ENCODE measurements at places on chromosomes 2 and 18.

GRCh38 chr2:229443546-229444268 is 172.6 kb upstream of the PID1 start:
- no peak for DNase-seq

DNA sequence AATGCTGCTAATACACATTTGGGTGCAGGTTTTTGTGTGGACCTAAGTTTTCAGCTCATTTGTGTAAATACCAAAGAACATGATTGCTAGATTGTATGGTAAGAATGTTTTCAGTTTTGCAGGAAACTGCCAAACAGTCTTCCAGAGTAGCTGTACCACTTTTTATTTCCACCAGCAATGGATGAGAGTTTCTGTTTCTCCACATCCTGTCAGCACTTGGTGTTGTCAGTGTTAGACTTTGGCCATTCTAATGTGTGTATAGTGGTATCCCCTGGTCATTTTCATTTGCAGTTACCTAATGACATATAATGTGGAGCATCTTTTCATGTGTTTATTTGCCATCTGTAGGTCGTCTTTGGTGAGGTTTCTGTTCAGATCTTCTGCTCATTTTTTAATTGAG is 336.4 kb downstream of the GBX2 start:
- no peak for DNase-seq

GRCh38 chr2:232793271-232793670 is 16.9 kb upstream of the KCNJ13 start:
- no peak for DNase-seq

DNA sequence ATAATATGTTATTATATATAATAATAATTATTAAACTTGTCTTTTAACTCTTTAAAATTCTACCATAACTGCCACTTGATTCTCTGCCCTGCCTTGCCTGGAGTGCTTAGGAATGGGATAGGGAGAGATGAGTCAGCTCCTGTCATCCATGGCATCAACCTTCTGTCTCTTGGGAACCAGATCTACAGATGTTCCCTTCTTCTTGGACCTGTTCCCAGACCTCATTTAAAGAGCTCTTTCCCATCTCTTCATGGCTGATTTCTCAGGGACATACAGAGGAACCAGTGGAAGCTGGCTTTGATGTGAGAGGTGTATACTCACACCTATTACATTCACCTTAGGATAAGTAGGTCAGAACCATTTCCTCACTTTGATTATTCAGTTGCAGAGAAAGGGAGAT is 155.3 kb upstream of the MYO3B start:
- no peak for DNase-seq

DNA sequence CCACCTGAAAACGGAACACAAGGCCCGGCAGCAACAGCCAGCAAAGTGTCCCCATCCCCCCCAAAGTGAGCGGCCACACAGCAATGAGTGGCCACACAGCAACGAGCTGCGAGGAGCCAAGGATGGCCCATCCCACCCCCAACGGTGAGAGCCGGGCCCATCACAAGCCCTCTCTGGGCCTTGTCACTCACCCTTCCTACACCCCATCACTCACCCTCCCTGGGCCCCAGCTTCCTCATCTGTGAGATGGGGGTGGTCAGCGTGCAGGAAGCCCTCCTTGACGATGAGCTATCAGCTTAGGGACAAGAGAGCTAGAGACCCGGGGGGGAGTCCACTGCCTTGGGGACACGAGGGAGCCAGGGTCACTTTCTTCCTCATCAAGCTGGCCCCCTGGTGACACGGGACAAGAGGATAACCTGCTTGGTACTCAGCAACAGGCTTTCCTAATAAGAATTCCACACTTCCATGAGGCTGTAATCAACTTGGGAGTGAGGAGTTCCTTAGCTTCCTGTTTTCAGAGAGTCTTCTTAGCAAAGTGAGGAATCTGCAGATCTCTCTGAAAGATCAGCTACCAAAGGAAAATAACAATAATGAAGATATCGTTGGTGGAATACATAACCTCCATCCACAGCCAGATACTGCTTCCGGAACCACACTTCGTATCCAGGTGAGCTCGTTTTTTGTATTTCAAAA is 92.8 kb downstream of the HDAC4 start:
- DNase-seq: no peak

DNA sequence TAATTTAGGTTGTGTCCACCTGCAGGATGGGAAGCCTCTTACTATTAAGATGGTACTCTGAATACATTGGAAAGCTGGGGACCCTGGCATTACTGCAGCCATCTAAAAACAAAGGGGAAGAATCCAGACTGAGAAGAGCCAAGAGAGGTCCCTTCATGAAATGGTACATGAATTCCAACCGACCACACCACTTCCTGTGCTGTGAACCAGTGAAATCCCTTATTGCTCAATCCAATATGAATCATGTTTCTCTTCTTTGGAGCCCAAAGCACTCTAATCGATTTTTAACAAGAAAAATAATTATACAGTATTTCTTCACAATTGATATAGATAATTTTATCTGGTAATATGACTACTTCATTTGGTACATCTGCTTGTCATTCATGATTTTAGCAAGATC is 479.7 kb upstream of the RAB6C start:
- no peak for DNase-seq

- no peak for DNase-seq
Measured at GRCh38 chr2:137935591-137935990, 28.7 kb upstream of the HNMT start.

GRCh38 chr2:222866358-222866960 is 5.6 kb downstream of the ACSL3 start:
- no peak for DNase-seq

GRCh38 chr2:181777734-181778133 is 97.4 kb upstream of the NEUROD1 start:
- no peak for DNase-seq

DNA sequence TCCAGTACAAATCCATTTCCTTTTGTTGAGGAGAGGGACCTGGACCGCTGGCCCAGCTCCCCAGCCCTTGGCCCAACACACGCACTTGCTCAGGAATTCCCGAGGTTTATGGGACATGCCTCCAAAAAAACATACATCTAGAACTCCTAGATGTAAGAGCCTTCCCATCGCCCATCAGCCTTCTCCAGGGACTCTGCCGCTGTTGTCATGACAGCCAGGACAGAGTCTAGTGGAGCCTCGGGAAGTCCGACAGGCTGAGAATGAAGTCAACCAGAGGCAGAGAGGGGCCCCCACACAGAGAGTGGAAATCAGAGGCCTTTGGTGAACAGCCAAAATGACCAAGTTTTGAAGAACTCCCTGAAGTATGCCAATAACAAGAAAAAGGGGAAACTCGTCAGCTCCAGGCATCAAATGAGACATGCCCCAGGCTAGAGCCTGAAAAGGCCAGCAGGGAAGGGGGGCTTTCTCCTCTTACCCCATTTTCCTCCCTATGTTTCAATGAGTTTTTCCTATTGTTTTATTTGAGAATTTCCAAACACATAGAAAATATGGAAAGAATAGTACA is 43.2 kb upstream of the CAB39 start:
- peak; percentile 53 for DNase-seq

GRCh38 chr2:150426315-150426714 is 61.2 kb downstream of the RND3 start:
- DNase-seq: no peak

DNA sequence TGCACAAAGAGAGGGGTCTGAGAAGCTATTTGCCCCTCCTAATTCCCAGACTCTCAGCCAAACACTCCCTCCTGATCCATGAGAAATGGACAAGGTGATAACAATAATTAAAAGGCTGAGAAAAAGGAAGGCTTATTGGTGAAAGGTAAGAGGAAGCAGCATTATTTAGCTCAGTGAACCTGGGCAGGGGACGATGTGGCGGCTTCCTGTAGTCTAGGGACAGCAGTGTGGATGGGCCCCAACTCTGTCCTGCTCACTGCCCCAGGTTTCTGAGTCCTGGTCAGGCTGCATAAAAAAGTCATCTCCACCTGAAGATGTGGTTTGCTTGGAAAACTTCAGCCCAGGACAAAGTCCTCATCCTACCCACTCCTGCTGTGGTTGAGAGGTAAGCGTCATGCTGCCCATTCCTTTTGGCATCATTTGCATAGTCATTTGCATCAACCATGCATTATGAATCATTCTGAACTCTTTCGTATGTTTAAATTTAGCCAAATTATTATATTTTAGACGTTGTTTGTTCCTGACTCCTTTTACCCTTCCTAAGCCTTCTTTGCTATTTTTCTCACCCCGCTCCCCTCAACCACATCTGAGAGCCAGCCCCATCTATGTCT is 126.8 kb downstream of the CLIP4 start:
- DNase-seq: no peak

GRCh38 chr18:50240080-50240563 is 26.2 kb downstream of the CFAP53 start:
- no peak for DNase-seq

DNA sequence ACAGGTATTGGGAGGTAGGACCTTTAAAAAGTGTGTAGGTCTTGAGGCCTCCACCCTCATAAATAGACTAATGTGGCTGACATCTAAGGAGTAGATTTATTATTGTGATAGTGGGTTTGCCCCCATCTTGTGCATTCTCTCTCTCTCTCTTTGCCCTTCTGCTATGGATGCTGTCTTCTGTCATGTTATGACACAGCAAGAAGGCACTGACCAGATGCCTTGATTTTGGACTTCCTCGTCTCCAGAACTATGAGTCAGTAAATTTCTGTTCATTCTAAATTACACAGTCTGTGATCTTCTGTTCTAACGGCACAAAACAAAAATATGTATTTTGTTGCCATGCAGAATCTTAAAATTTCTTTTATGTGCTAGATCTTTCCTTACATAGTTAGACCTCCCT is 66.9 kb downstream of the ATAD2B start:
- DNase-seq: no peak

DNA sequence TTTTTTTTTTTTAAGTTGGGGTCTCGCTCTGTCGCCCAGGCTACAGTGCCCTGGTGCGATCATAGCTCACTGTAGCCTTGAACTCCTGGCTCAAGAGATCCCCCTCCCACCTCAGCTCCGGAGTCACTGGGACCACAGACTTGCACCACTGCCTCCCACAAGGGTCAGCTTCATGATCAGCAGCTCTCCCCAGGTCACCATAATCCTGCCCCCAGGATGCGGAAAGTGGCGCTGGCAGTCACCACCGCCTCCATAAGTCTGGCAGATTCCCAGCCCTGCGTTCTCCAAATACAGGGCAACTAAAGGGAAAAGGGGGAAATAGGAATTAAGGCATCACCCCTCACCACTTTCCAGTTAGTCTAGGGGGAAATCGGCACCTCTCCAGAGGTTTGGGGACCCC is 5.2 kb upstream of the ARID5A start:
- DNase-seq: no peak

DNA sequence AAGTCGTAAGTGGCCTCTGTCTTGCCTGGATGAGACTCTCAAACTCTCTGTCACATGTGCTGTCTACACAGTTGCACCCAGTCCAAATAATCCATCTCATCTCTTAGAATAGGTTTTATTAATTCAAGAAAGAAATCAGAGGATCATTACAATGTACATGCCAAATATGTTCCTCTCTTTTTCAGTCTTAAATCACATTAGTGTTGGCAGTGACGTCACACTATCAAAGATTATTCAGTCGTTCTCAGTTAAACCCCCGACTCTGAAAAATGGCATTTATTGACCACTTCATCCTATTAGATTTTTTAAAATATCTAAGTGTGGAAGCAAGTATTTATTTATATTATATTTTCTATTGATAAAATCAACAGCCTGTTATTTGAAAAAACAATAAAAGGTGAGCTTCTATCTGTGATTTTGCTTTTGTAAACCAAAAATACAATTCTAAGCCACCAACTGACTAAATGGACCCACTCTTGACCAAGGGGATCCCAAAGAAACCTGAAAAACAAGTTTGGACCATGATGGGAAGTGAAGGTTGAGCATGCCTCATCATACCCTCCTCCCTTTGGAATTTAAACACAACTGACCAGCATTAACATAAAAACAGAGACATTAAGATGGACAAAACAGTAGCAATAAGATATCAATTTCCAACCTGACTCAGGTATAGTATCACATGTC is 1894.4 kb upstream of the LRRTM1 start:
- no peak for DNase-seq

GRCh38 chr2:26429779-26430578 is 28.3 kb downstream of the DRC1 start:
- no peak for DNase-seq

GRCh38 chr2:117085256-117085655 is 729.2 kb upstream of the DDX18 start:
- DNase-seq: no peak

DNA sequence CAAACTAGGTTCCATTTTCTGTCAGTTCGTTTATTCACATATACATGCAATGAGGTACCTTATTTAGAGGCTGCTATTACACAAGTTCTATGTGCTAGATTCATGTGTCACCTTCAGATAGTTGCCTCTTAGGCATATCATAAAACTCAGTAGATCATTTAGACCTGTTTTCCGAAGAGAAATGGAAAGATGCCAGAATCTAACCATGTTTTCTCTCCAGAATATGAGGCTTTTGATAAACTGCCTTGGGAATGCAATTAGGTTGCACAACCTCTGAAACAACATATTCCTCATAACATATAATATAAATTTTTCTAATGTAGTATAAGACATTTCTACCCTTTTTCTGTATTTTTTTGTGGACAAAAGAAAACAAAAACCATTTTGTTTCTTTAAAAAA is 108.1 kb downstream of the PRPF40A start:
- no peak for DNase-seq

DNA sequence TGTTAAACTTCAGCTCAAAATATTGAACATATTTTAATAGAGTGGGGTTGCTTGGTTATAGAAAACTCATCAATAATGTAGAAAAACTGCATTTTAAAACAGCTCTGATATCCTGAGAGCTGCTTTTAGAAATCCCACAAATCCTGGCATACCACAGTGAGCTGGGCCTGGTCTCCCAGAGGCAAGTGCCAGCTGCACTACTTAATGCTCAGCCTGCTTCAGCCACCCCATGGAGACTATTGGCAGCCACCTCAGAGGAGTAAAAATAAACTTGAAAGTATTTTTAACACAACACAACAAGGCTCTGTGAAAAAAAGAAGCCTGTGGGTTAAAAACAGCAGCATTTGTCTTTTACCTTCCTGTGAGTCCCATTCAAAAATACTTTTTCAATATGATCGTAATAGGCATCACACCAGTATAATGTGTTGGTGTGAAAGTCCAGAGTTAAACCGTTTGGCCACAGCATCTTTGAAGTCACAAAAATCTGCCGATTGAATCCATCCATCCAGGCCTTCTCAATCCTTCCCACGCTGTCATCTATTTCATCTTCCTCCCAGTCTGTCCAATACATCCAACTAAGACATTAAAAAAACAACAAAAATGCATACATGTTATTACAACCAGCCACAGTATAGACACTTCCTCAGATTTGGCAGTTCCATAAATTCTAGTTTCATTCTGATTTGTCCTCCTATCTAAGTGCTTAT is 1115.3 kb downstream of the LRP1B start:
- DNase-seq: no peak

- DNase-seq: no peak
Measured at GRCh38 chr2:71895320-71896161, 252.1 kb downstream of the CYP26B1 start.

GRCh38 chr2:190718652-190719526 is 70.0 kb downstream of the NAB1 start:
- no peak for DNase-seq

GRCh38 chr2:190789074-190790004 is 91.3 kb upstream of the GLS start:
- peak; percentile 29 for DNase-seq

- no peak for DNase-seq
Measured at GRCh38 chr18:75799449-75800330, 372.2 kb upstream of the SMIM21 start.

Measured in KBM-7 (cell line).